ENCODE measurements at places on chromosomes 12 and 14.
A peak's percentile ranks its signal among the peaks of the same experiment; 100 is the strongest.

DNA sequence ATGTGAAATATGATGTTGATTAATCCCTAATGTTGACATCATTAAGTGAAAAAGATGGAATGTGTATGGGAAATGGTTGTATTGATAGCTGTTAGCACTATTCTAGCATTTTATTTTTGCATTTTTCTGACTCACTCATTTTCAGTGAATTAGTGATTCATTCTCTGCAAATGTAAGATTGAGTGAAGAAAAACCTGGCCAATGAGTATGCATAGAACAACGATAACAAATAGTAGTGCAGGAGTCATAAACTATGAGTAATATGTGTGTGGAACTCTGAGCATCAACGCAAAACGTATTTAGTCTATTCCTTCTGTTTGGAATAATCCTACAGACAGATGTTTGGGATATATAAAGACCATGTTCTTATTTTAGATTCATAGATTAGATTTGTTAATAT lies 76.3 kb upstream of the RTL1 start:
- no peak for DNase-seq

- no peak for DNase-seq
Observed at GRCh38 chr12:24899503-24900075, 49.3 kb downstream of the BCAT1 start.

DNA sequence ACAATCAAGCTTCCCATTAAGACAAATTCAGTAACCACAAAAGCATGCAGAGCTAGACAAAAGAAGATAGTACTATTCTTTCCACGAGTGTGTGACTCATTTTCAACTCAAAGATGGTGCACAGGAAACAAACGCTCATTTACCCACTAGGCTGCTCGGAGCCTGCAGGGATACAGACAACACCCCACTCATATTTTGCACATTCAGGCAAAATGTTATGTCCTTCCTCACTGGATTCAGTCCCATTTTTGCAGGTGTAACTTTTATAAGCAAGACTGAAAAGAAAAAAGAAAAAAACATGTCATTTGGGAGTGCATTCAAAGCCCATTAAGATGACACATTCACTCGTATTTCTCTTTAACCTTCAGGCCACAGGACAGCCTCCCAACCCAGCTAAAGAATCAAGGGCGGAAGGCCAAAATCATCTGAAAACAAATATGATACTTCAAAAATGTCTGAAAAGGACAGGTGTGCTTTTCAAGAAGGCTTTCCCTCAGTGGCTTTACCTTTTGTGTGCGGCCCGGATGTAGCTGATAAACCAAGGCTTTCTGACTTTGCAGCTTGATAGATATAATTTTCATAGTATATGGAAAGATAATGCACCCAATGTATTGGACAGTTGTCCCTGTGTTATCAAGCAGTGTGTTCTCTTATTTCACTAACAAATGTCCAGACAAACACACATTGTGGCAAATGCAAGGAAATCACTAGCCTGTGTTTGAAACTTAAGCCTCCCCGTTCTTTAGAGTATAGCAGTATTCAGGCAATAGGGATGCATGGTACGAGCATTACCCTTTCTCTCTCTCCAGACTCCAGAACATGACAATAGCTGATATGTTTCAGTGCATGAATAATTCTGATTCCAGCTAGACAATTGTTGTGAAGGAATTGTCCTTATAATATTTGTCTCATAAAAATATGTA lies 147.8 kb upstream of the KRR1 start:
- peak; percentile 8 for DNase-seq

GRCh38 chr14:66600416-66600815 lies 92.5 kb downstream of the GPHN start:
- DNase-seq: no peak

DNA sequence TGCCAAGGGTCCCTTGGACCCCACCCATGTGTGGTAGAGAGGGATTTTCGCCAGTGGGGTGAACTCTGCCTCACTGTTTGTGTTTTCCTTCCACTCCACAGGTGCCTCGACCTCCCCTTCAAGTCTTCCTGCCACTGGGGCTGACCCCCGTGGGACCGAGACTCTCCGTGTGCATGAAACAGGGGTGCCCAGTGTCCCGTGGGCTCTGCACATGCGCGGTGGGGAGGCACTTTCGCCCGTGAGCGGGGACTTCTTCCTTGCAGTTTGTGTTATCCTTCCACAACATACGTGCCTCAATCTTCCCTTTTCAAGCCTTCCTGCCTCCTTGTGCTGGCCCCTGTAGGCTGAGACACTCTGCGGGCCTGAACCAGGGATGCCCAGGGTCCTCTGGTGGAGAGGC lies 362.4 kb downstream of the ALG10 start:
- no peak for DNase-seq

- DNase-seq: no peak
Observed at GRCh38 chr12:82942991-82943401, 256.3 kb downstream of the TMTC2 start.

DNA sequence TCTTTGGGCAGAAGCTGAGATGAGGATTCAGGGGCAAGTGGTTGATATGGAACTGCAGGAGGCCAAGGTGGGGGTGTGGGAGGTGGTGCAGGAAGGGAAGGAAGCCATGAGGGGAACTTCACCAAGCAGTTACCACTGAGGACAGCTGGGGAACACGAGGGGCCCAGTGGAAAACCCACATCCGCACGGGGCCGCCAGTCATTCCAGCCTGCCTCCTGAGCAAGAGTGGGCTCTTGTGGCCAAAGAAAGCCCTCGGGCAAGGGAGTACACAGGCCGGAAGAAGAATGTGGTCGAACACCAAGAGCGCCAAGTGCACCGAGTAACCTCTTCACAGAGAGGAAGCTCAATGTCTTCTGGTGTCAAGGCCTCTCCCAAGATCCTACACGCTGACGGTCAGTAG lies 252.2 kb upstream of the FOXN3 start:
- DNase-seq: no peak

- no peak for DNase-seq
Observed at GRCh38 chr14:44662250-44662891, 155.3 kb upstream of the FSCB start.

DNA sequence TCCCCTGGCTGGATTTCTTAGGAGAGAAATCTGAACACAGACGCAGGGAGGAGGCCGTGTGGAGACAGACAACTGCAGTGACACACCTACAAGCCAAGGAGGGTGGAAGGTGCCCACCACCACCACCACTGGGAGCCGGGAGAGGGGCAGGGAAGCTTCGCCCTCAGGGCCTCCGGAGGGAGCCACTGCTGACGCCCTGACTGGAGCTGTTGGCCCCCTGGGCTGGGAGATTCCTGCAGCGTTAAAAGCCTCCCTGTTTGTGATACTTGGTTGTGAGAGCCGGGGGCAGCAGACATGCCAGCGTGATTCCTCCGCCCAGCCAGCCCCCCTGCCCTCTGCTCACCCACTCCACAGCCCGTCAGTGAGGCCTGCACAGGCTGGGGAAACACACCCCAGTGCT lies 72.0 kb downstream of the CHGA start:
- DNase-seq: no peak

DNA sequence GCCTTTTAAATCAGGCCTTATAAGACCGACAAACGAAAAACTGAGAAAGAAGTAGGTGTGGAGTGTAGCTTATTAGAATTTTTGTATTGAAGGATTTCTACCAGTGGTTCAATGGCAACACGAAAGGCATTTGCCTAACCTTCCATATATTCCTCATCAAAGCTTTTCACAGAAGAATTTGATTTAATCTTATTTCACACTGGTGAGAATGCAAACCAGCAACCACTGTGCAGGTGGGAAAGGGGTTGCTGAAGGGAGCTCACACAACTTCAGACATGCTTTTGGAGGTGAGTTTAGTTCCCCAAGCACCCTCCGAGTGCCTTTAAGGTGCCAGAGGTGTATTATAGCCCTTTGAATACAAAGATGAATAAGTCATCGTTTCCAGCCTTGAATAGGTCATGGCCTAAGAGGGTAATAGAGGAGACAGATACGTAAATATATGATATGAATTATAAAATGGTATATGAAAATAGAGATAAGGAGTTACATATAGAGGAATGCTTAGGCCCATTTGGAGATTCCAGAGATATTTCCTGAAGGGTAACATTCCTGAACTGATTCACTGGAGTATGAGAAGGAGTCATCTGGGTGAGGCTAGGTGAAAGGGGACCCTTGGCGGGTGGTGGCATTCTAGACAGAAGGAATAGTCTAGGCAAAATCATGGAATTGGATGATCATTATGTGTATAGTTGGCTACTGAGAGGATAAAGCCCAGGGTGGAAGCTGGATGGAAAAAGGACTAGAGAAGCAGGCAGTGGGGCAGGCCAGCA lies 6.4 kb downstream of the ERP27 start:
- no peak for DNase-seq

DNA sequence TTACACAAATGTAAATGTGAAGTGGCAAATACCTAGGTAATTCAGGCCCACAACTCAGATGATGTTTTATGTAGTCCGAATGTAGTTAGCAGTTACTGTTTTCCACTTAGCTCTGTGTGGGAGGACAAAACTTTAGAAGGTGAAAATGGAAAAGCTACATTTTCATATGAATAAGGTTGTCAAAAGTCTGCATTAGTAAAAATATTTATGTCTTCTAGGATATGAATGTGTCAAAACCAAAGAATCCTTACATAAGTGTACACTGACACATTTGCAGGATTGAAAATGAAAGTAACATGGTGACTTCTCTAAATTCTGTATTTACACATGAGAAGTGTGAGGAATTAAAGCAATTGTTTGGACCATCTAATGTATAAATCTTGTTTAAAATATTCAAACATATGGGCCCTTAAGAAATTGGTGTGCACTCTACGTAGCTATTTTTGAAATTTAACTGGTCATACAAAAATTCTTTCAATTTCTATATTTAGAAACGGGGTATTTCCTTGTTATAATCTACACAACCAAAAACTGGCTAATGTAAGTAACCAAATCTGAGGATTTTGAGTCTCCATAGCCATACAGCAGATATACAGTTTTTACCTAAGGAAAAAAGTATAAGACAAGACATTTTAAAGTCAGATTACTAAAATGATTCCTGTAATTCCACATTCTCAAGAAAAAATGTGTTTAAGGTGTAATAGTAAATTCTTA lies 5.4 kb downstream of the CDKN1B start:
- DNase-seq: peak; percentile 27

- DNase-seq: peak; percentile 68
Observed at GRCh38 chr14:99628887-99629618, 15.9 kb upstream of the HHIPL1 start.

DNA sequence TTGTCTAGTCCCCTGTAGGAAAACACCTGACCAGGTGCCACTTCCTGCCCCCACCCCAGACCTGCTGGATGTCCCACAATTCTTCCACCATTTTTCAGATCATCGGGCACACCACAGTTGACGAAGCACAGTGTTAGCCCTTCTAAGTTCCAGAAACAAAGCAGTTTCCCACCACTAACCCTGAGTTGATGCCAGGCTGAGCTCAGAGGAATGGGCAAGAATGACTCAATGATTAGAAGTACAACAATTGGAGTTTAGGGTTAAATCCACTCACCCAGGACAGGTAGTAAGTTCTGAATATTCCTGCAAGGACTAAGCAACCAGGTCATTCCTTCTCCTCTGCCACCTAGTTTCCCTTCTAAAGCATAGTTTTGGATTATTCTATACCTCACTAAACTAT lies 979.8 kb downstream of the BCL11B start:
- DNase-seq: no peak

- no peak for DNase-seq
Observed at GRCh38 chr14:92315050-92315805, 7.7 kb upstream of the SLC24A4 start.

GRCh38 chr12:15693228-15693911 lies 95.8 kb downstream of the EPS8 start:
- DNase-seq: no peak

DNA sequence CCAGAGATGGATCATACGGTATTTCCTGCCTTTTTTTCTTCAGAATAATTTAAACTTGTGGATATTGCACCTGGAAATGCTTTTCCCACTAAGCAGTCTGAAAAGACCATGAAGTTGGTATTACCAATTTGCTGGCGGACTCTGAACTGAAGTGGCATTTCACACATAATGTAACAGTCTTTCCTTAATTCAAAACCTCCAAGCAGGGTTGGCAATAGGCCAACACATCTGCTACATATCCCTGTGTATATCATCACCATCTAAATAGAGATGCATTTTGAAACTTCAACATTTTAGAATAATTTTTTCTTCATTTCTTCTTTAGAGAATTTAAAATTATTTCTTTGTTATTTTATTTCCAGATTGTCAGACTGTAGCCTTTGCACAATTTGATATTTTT lies 100.5 kb downstream of the TSPAN8 start:
- no peak for DNase-seq

DNA sequence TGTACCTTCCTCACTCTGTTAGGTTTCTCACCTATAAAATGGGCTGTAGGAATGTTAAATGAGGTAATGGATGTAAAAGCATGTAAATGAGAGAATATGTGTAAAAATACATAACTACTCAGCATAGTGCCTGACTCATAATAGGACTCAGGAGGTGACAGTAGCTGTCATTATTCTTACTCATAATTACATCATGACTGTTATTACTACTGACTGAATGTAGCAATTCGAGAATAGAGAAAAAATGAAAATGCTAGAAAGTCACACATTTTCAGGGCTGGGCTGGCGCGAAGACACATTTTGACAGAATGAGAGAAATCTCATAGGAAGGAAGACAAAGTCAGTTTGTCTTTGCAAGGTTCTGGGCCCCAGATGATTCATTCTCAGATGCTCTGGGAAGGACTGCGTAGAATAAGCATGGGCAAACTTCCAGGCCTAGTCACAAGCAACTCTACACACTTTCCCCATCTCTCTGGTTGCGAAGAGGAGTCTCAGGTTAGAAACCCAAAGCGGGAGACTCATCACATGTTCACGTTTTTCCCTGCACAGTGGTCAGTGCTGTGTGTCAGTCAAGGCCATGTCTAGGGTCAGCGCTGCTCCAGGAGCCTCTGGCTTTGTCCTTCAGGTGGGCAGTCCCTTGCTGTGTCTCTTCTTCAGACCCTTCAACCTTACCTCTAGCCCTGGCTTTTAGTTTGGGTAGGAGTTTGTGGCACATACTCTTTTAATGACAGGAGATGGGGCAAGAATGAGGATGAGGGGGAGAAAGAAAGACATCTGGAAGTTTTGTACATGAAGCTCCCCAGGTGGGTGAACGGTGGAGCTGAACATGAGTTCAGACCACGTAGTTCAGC lies 8.4 kb downstream of the GPRC5A start:
- DNase-seq: no peak

DNA sequence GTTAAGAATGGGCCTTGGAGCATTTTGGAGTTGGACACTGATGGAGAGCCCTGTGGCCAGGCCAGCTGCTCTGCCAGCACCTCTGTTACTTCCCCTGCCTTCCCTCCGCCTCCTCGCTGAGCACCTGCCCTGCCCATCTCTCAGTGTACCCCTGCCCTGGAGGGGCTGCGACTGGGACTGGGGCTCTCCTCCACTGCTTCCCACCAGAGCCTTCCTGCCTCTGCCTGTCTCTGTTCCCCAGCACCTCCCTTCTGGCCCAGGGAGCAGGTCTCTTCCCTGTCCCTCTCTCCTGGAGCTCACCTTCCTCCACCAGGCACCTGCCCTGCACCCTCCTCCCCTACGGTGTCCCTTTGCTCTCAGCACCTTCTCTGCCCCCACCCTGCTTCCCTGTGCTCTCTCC lies 62.1 kb downstream of the WDR20 start:
- no peak for DNase-seq

- no peak for DNase-seq
Observed at GRCh38 chr12:19085090-19085489, 44.4 kb upstream of the PLEKHA5 start.

GRCh38 chr14:99183311-99183710 lies 88.7 kb downstream of the BCL11B start:
- no peak for DNase-seq
